ENCODE measurements at places on chromosomes 2 and 18. TPM values are rescaled to one million over a fixed set of nuclear protein-coding genes. Genes with fewer than 3 reads are reported as not detected.

DNA sequence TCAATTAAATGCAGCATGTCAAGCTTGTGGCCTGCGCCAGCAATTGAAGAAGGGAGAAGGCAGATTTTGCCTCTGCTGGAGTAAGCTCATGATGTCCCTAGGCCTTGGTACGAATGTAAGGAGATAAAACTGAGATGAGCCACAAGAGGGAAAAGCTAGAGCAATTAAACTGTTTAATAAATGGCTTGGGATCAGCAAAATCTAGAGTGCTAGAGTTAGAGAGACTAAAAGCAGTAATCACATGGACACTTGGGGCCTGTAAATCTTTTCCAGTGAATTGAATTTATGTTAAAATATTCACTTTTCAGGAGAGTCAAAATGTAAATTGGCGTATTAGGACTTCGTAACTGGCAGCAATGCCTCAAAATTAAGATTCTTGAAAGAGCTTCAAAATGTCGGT, 86.2 kb downstream of the CDK15 start:
- no peak for DNase-seq

DNA sequence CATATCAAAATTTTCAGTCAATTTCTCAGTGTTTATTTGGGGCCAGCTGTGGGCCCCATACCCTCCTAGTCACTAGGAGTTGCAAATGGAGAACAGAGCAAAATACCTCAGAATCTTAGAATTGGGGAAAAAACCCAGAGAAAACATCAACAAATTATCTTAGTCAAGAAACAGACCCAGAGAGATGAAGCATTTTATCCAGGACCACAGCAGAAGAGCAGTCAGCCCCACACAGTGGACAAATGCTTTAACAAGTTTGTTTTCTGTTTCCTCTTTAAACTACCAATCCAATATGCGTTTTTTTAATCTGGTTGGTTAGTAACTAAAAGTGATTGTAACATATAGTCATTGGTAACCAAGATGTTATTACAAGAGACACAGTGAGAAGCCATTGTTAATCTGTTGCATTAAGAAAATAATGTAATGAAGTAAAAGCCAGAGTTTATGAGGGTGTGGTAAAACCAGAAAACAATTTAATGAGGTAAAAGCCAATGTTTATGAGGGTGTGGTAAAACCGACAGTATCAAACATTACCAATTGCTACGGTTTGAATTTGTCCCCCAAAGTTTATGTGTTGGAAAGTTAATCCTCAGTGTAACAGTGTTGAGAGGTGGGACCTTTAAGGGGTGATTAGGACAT, 60.7 kb upstream of the COX7A2L start:
- DNase-seq: no peak

DNA sequence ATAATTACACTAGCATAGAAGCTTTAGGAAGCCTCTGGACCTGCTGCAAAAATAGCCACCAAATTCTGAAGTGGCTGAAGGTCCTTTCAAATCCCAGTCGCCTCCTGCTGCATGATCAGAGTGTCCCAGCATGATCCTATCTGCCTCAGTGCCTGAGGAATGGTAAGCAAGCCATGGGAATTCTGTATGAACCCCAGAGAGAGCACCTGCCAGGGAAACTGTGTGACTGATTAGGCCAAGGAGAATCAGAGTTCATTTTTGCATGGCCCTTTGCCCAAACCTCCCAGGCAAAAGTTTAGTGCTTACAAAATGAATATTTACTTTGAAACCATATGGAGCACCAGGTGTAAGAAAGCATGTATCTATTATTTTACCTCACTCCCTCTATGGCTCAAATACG, 221.4 kb downstream of the ARL4C start:
- DNase-seq: no peak

DNA sequence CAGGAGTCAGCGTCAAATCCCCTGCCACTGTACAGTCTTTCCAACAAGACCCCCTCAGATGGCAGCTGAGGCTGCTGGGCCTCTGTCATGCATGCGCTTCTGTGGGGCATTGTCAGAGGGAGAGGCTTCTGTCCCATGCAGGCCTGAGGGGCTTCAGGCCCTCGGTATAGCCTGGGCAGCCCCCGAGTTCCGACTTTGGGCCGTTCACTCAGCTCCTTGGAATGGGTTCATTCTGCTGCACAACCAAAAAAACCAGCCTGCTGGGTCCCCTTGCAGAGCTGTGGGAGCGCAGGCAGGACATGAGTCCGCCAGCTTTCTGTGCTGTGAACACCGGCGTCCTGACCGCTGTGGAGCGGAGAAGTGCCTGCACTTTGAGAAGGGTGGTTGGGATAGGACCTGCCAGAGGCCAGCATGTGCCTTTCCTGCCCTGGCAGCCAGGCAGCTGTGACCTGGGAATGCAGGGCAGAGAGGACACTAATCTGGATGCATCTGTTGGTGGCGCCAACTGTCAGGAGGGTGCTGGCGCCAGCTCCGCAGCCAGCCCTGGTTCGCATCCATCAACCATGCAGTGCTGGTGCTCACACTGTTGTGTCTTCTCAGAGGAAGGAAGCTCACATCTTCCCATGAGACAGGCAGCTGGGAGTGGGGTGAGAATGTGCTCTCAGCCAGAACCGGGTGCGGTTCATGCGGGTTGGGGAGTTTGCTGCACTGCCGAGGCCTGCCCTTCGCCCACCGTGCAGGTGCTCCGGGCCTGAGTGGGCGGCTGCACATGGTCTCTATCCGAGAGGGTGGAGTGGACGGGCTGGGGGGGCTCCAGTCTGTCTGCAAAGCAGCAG, 14.3 kb downstream of the ARHGEF4 start:
- peak; percentile 72 for DNase-seq

Gene COL3A1
- total RNA-seq: 72.7 TPM

Gene SETBP1
- total RNA-seq: 7.1 TPM

Gene RAB27B
- total RNA-seq: 0.08 TPM

Gene ZDBF2
- 7.0 TPM for total RNA-seq

Gene LANCL1
- total RNA-seq: 53.5 TPM

GRCh38 chr2:186590759-186591505, 1.1 kb downstream of the ITGAV start:
- DNase-seq: no peak

DNA sequence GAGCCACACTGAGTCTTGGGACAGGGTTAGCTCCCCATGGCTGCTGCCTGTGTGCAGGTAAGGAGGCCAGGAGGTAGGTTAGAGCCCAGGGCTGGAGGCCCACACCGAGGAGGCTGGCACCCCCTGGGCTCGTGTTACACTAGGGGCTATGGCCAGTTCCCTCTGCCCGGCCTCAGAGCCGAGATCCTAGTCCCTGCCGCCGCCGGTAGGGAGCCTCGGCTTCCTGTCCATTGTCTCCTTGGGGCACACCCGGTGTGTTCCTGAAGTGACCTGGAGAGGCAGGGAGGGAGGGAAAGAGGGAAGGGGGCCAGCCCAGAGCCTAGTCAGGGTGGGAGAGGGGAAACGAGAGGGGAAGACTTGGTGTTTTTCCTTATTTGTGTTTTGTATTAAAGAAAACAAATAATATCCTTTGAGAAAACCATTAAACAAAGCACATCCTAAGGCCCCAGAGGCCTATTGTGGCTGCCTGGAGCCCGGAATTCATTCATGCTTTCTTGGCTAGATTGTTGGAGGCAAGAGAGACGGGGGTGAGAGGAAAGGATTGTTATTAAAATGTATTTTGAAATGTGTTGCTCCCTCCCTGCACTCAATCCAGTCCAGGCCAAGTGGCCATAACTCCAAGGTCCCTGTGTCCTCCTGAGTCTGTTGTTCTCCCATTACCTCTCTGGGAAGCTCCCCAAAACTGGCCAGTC, 170.7 kb downstream of the CTIF start:
- no peak for DNase-seq

Gene FOXI3
- not detected for total RNA-seq

Gene MREG
- total RNA-seq: 0.60 TPM

DNA sequence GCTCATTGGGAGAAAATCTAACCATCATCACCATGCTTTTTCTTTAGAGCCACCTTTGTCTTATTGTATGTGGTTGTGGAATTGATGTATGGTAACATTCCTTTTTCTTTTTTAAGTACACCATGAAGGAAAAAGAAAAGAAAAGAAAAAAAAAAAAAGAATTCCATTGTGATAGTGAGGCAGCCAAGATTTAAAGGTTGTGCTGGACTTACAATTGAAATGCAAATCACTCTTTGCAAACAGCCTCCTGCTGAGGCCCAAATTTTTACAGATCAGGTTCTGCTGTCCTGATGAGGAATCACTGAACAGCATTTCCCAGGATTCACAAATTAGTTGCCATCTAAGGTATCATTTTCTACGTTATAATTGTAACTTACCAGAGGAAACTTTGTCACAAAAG, 1101.0 kb upstream of the FANCL start:
- DNase-seq: no peak

DNA sequence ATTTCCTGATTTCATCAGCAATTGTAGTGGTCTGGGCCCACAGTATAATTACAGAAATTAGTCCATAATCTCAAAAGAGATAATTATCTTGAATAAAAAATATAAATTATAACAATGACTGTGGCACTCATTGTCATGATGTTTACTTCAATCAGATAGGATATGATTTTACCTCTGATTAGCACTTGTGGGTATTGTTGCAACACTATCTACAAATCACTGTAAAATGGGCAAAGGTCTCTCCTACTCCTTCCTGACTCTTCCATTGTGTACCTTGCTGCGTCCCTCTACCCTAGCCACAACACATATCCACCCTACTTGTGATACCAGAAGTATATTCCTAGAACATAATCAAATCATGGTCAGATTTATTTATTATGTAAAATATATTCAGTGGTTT, 200.9 kb upstream of the TRIB2 start:
- no peak for DNase-seq

DNA sequence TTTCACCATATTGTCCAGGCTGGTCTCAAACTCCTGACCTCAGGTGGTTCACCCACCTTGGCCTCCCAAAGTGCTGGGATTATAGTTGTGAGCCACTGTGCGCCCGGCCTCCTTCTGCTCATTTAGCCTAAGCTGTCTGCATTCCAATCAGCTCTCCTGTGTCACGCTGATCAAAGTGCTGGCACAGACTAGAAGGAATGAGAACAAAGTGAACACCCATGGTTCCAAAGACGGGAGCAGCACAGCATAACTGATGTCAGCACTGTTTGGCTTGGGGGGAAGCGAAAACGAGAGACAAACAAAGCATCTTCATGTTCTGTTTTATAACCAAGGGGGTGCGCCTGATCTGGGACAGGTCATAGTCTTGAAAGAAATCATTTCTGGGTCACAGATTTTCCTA, 43.3 kb downstream of the DIPK1C start:
- DNase-seq: no peak

DNA sequence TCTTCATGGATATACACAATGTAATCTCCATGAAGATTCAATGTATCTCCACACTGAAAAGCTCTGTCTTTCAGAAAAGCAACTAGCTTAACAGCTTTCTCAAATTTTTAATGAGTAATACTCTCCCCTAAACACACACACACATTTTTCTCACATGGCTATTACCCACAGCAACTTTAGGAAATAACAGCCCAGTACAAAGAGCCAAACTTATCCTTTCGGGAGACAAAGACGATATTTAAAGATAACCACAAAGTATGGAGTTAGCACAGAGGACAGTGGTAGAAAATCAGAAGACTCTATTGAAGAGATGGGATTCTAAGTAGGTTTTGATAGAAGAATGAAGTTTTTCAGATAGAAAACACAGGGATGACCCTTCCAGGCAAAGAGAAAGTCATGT, 394.9 kb upstream of the TRIB2 start:
- no peak for DNase-seq

Gene FRZB
- total RNA-seq: 1.3 TPM

GRCh38 chr2:219619235-219619634, 8.2 kb upstream of the SLC4A3 start:
- peak; percentile 6 for DNase-seq

DNA sequence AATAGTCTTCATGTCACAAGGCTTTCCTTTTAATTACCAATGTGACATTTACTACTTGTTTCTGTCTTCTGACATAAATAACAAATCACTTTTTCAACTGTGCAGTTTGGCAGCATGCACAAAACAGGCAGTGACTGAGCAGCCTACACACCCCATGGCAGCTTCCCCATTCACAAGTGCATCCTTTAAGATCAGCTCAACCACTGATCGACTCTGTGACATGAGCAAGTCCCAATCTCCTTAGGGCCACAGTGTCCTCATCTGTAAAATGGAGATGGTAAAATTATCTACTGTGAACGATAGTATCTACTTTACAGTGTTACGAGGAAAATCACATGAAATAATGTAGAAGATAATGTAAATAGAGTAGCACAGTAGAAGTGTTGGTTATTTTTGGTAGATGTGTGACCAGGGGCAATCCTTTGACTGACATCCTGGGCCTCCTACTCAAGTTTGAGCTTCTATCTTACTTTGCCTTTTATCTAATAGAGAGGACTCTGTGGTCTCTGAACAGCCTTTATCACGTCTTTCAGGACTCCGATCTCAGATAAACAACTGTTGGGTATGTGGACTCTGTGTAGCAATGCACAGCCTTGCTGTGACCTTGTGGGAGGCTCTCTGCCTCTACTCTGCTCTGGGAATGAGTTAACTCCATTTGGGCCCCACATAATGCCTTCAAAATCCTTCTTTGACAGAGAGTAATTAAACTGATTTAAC, 120.6 kb downstream of the PIGN start:
- no peak for DNase-seq

Gene GBX2
- not detected for total RNA-seq

Gene GPR75
- 0.51 TPM for total RNA-seq

Measured in Right ventricle myocardium inferior (tissue), 1 donor.